ENCODE measurements at places on chromosomes 7 and 10. TPM values are rescaled to one million over a fixed set of nuclear protein-coding genes. Genes with fewer than 3 reads are reported as not detected.

SPDYE2 gene
- total RNA-seq = not detected

OLAH gene
- not detected for total RNA-seq

- no peaks in the 10 kb centered on the region for H3K27me3 ChIP-seq
- H3K4me1 ChIP-seq = no peaks in the 10 kb centered on the region
- H3K36me3 ChIP-seq = no peaks in the 10 kb centered on the region
- H3K4me3 ChIP-seq = no peak overlapping the region
- H3K27ac ChIP-seq = no peak overlapping the region
- no peak for DNase-seq
Observed at GRCh38 chr10:124318811-124319210, 99.9 kb downstream of the OAT start.

- H3K27ac ChIP-seq = peak overlapping the region; percentile 88
- peak overlapping the region; percentile 93 for H3K4me3 ChIP-seq
- no peak for DNase-seq
- no peaks in the 10 kb centered on the region for H3K27me3 ChIP-seq
- no peaks in the 10 kb centered on the region for H3K4me1 ChIP-seq
Observed at GRCh38 chr7:107579554-107579884, 527 bp upstream of the BCAP29 start.

C10orf143 gene
- total RNA-seq = 2.0 TPM

DNA sequence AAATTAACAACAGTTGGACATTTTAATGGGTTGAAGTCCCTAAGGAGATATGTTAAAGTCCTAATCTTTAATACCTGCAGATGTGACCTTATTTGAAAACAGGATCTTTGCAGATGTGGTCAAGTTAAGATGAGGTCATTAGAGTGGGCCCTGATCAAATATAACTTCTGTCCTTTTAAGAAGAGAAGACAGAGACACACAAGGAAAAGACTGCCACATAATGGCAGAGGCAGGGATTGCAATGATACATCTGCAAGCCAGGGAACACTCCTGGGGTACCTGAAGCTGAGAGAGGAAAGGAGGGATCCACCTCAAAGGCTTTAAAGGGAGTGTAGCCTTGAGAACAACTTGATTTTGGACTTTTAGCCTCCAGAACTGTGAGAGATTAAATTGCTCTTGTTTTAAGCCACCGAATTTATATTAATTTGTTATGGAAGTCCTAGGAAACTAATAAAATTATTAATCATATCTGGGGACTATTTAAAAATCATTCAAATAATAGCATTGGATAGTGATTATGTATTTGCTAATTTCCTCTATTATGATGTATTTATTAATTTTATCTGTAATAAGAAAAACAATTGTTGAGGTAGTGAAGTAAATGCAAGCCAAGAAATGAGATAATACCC, 700.0 kb upstream of the PCDH15 start:
- DNase-seq = peak; percentile 32
- H3K27me3 ChIP-seq = no peaks in the 10 kb centered on the region
- no peak overlapping the region for H3K4me3 ChIP-seq
- no peaks in the 10 kb centered on the region for H3K36me3 ChIP-seq

COPG2 gene
- total RNA-seq = 34.7 TPM

DNA sequence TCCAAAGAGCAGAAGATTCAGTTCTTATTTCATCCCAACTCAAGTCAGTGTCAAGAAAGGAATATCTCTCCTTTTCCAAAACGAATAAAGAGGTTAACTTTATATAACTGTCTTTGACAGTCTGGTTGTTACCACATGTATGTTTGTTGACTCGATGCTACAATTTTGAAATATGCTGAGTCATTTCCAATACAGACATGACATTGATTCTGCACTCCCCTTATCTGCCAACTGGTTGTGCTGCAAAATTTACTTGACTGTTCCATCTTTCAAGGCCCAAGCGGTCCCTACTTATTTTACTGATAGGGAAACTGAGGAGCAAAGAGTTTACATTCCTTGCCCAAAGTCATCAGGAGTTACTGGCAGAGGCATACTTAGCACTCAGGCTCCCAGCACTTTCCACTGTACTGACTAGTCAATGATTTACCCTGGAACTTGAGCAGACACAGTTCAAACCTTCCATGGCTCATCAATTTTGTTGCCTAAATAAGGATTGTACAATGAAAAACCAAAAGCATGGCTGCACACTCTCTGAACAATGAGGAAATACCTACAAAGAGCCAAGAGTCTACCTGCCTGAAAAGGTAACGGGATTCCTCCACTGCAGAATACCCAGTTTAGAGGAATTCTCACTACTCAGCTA, 52.8 kb downstream of the ABLIM1 start:
- H3K4me1 ChIP-seq = no peaks in the 10 kb centered on the region
- H3K36me3 ChIP-seq = no peaks in the 10 kb centered on the region
- no peak for DNase-seq
- no peak overlapping the region for H3K27ac ChIP-seq
- no peaks in the 10 kb centered on the region for H3K27me3 ChIP-seq

- no peak overlapping the region for H3K27ac ChIP-seq
- no peaks in the 10 kb centered on the region for H3K4me1 ChIP-seq
- H3K4me3 ChIP-seq = no peak overlapping the region
- peaks cover 4% of the 10 kb centered on the region for H3K27me3 ChIP-seq
- H3K36me3 ChIP-seq = no peaks in the 10 kb centered on the region
- DNase-seq = no peak
Observed at GRCh38 chr7:12578930-12579640, 8.6 kb downstream of the SCIN start.

ARMS2 gene
- total RNA-seq = not detected

CALHM3 gene
- not detected for total RNA-seq

CCDC201 gene
- not detected for total RNA-seq

CALCR gene
- total RNA-seq = not detected

DNA sequence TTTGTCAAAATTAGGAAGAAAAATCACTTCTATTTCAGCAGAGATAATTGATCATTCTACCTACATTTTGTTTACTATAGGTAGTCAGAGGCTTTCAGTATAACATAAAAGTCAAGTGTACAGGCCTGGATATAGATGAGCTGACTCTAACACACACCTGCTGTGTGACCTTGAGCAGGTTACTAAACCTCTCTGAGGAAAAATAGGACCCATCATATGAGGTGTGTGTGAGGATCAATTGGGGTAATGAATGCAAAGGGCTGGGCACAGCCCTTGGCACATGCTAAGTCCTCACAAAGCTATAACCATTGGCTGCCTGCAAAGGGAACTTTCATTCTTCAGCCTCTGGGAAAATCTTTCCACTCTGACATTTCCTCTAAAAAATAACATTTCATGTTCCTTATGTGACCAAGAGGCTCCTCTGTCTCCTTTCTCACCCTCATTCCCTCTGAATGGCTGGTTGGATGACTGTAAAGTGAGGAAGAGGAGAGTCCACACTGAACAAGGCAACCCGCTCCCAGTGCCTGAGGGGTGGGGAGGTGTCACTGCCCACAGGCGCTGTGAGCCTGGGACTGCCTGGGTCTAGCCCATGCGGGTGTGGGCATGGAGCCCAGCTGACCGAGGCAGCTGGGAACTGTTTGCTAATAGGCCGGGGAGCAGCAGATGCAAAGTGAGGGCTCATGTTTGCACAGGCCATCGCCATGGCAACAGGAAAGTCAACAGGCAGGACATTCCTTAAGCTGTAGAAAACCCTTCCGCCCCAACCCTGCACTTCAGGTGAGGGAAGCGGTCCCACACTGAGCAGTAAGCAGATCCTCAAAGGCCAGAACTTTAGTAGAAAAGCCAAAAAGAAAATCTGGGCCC, 36.8 kb downstream of the MYOF start:
- H3K36me3 ChIP-seq = peaks cover 17% of the 10 kb centered on the region
- peak overlapping the region; percentile 95 for H3K27ac ChIP-seq
- no peaks in the 10 kb centered on the region for H3K27me3 ChIP-seq

DNA sequence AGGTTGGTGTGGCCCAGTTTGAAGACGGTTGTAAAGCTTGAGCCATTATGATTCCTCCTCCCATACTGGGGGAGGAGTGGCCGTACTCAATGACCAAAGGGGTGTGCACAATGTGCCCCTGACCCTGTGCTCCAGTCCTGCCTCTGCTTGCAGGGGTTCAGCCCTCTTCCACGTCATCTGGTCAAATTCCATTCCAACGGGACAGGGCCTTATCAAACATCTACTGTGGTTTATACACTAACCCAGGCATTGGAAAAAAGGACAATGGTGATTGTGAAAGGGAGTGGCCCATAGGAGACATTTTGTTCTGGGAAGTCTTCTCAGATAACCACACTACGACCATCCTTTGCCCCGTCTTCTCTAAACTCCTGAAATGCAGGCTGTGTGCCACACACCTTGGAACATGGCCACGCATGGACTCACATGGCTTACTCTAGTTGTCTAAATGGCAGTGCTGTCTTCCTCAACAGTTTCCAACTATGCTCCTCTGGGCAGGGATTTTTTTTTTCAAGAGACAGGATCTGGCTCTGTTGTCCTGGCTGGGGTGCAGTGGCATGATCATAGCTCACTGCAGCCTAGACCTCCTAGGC, 103.0 kb downstream of the JCAD start:
- H3K4me1 ChIP-seq = peaks cover 10% of the 10 kb centered on the region
- no peaks in the 10 kb centered on the region for H3K27me3 ChIP-seq
- no peak overlapping the region for H3K27ac ChIP-seq
- no peak overlapping the region for H3K4me3 ChIP-seq

ANKRD61 gene
- total RNA-seq = 0.26 TPM

LRRTM3 gene
- not detected for total RNA-seq

DNA sequence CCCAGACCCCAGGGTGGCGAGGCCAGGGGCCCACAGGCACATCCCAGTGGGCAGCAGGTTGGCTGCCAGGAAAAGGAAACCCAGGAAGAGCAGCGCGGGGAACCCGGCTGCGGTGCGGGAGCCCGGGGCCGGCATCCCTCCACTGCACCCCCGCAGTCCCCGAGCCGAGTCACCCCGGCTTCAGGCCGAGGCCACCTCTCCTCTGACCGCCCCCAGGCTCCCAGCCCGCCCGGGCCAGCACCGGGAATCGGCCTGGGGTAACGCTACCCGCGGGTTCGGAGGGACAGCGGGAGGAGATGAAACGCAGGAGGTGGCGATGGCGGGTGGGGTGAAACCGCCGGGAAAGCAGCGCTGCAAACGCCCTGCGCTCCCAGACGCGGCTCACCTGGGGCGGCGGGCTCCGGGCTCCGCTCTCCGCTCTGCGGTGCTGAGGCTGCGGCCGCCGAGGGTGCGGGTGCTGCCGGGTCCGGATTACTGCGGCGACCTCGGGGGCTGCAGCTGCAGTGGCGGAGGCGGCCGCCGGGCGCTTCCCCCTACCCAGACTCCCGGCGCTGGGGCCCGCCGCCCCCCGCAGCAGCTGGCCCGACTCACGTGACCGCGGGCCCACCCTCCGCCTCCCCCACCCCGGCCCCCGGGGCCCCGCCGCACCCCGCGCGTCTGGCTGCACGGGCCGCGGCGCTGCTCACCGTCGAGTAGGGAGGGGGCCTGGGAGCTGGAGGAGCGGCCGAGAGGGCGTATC, at the start of gene SCRN1:
TSS of gene SCRN1 (minus strand) at position 545 of the 739 bp plus-strand sequence. CDS start 20,734 bp downstream, outside the sequence.
- H3K27ac ChIP-seq = peak within 1 kb of the TSS; percentile 93
- H3K27me3 ChIP-seq = no peaks in the 10 kb centered on the region
- peak within 1 kb of the TSS; percentile 88 for H3K4me3 ChIP-seq

FANK1 gene
- total RNA-seq = 2.6 TPM

- H3K27ac ChIP-seq = no peak overlapping the region
- no peaks in the 10 kb centered on the region for H3K4me1 ChIP-seq
- no peak for DNase-seq
- H3K27me3 ChIP-seq = no peaks in the 10 kb centered on the region
- no peaks in the 10 kb centered on the region for H3K36me3 ChIP-seq
Observed at GRCh38 chr10:103067956-103068355, 125.1 kb downstream of the NT5C2 start.
